ENCODE measurements at places on chromosomes 4 and X.

- no peak for DNase-seq
These were observed 81.3 kb downstream of the PPP1R2C start for GRCh38 chrX:42696536-42697124.

- peak; percentile 44 for DNase-seq
These were observed 24.7 kb upstream of the PBDC1 start for GRCh38 chrX:76148041-76148665.

DNA sequence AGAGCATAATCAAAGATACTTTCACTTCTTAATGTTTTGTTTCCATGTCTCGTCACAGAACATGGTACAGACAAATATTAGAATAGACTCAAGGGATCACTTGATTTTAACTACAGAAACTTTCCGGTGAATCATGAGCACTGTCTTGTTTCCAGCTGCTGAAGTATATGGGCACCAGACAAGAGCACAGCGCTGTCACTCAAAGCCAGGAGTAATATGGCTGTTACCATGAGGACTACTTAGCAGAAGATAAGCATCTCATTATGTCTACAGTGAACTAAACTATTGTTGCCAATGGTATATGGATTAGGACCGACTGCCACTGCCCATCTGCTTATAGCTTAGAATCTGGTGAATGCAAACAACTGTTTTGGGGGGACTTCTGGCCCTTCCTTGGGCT, 34.3 kb downstream of the MECP2 start:
- no peak for DNase-seq

- no peak for DNase-seq
These were observed 22.2 kb downstream of the GUF1 start for GRCh38 chr4:44700427-44700826.

DNA sequence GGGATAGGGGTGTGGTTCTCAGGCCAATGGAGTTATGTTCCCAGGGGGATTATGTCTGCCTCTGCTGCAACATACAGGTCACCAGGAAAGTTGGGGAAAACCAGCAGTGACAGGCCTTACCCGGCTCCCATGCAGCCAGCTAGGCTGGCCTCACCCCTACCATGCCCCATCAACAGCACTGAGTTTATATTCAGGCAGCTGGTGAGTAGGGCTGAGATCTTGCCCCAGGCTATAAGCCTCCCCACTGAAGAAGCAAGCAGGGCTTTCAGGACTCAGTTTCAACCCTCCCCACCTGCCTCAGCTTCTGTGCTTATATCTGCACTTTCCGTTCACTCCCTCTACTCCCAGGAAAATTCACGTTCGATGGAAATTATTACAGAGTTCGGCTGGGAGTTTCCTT, 122.4 kb upstream of the PGRMC2 start:
- DNase-seq = peak; percentile 51

GRCh38 chr4:152943672-152944071, 7.5 kb downstream of the FHDC1 start:
- peak; percentile 42 for DNase-seq

- DNase-seq = peak; percentile 70
These were observed 41.9 kb downstream of the PCDH19 start for GRCh38 chrX:100368167-100368566.

- no peak for DNase-seq
These were observed 49.5 kb downstream of the GAK start for GRCh38 chr4:882646-883045.

DNA sequence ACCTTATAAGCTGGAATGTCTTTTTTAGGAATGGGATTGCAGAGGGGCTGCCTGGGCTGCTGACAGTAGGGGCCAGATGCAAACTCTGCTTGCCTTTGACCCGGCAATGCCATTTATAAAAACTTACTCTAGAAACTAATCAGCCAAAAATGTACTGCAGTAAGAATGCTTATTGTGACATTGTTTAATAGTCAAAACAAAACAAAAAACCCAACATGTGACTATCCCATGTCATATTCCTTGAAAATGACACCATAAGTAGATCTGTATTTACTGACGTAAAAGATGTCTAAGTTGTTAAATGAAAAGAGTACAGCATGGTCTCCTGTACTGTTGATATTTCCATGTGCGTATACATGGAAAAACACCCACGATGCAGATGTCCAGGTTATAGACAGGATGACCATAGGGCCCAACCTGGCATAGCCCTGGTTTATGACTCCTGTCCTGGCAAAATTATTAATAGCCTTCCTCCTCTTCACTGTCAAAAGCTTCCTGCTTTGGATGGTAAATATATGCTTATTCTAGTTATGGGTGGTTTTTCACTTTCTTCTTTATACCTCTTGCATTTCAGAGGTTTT, 138.9 kb downstream of the PTTG2 start:
- DNase-seq = no peak

GRCh38 chr4:6560416-6561172, 14.4 kb upstream of the MAN2B2 start:
- no peak for DNase-seq

GRCh38 chr4:8434251-8435073, 6.1 kb downstream of the ACOX3 start:
- DNase-seq = no peak

- DNase-seq = no peak
These were observed 856.8 kb downstream of the STIM2 start for GRCh38 chr4:27717431-27717755.

GRCh38 chr4:109928327-109929045, 15.8 kb downstream of the EGF start:
- no peak for DNase-seq

DNA sequence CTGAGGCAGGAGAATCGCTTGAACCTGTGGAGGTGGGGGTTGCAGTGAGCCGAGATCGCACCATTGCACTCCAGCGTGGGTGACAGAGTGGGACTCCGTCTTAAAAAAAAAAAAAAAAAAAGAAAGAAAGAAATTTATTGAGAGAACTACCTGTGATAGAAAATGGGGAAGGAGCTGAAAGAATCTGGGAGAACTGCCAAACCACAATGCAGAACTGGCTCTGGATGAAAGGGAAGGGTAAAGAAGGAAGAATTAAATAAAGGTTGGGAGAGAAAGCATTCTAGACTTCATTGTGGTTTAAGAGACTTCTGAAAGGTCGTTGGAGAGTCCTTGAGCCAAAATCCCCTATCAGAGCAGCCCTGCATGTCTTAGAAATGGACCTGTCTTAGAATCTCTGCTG, 567.9 kb upstream of the HTR2C start:
- no peak for DNase-seq

- DNase-seq = peak; percentile 60
These were observed 72.9 kb downstream of the CLNK start for GRCh38 chr4:10611673-10612072.

- DNase-seq = no peak
These were observed at the start of gene PHEX for GRCh38 chrX:22032084-22032483. TSS of gene PHEX (plus strand) at chrX:22032325. CDS start at chrX:22033006, 681 bp downstream.

- no peak for DNase-seq
These were observed 107.9 kb downstream of the ZNF827 start for GRCh38 chr4:145830699-145831098.

GRCh38 chr4:651884-652642, 22.0 kb downstream of the ATP5ME start:
- peak; percentile 46 for DNase-seq

- DNase-seq = no peak
These were observed 50.4 kb upstream of the PTPN13 start for GRCh38 chr4:86543560-86544309.

GRCh38 chrX:48520976-48521352, 644 bp upstream of the EBP start:
- DNase-seq = no peak

DNA sequence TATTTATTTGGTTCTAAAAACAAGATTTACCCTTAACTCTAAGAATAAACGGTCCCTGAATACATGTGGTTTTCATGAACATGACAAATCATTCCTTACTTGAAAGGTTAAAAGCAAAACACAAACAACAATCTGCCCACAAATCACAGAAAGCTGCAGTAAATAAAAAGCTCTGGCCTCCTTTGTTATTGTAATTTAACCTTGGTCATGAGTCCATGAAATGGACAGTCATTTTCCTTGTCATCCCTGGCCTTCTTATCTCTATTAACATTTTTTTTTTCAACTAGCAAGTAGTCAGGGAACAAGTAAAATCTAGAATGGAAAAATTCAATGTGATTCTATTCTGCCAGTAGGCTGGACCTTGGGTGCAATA, 92.7 kb downstream of the SCD5 start:
- DNase-seq = no peak

DNA sequence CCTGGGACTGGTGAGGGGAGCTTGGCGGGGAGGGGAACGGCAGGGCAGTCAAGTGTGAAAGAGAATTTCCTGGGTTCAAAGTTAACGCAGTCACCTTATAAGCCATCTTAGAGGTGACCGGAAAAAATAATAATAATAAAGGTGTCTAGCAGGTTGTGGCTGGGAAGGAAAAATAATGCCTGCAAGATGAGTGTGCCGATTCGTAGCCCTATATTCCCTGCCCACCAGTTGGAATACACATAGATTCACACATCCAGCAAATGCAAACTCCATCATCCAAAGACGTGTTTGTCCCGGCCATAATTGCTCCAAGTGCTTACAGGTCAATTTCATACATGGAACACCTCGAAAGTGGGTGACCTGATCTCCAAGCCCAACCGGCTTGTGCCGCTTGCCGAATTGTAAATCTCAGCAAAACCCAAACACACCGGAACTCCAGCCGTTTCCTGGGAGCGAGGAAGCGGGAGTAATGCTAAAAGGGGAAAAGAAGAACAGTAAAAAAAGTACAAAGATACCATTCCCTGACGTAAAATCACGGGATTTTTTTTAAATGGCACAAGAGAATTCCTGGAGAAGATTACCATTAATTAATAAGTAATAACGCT, 1.3 kb upstream of the FAT1 start:
- DNase-seq = peak; percentile 69

- no peak for DNase-seq
These were observed 10.4 kb downstream of the ZXDA start for GRCh38 chrX:57899906-57900305.

DNA sequence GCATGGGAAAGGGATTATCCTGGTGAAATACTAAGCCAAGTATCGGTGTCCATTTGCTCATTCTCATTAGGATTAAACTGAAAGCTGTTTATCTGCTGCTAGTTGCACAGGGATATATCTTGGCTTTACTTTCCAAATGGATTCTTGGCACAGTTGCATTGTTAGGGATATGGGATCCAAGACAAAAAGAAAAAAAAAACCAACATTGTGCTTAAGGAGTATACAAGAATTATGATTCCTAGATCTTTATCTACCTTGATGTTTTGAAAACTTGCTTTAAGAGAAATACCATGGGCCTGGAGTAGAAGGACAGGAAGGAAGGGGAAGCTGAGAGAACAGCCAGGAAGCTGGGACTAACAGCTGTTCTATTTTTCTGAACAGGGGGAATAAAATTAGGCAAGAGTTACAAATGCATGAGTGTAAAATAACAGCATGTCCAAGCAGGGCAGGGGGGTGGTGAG, 107.6 kb downstream of the ATXN3L start:
- no peak for DNase-seq

GRCh38 chrX:13085526-13085925, 41.1 kb upstream of the FAM9C start:
- DNase-seq = no peak

GRCh38 chr4:8761824-8762205, 109.8 kb downstream of the HMX1 start:
- DNase-seq = peak; percentile 43

DNA sequence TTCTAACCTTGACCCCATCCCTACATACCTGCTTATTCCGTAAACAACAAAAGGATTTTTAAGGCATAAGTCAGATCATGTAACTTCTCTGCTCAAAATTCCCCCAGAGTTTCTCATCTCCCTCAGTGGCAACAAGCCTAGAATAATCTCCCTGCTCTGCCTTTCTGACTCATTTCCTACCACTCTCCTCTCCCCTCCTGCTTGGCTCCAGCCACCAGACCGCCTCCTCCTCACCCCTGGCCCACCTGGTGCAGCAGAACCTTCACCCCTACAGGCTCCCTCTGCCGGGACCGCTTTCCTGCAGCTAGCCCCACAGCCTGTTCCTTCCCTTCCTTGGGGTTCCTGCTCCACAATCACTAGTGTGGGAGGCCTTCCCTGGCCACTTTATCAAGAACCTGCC, 32.1 kb downstream of the TSPAN5 start:
- DNase-seq = peak; percentile 84

Measured in endodermal cell (in vitro differentiated cells).